Inflammatory macrophage (primary cell): ENCODE measurements at places on chromosomes 7 and 10.

GRCh38 chr7:132422502-132423111 is 153.7 kb downstream of the PLXNA4 start:
- DNase-seq = no peak

GRCh38 chr7:44401692-44402091 is 76.3 kb upstream of the CAMK2B start:
- DNase-seq = no peak

- no peak for DNase-seq
Measured at GRCh38 chr7:137578541-137578940, 235.0 kb upstream of the PTN start.

- peak; percentile 28 for DNase-seq
Measured at GRCh38 chr10:49512121-49512809, 26.7 kb downstream of the ERCC6 start.

GRCh38 chr7:151462306-151462779 is 22.4 kb upstream of the CRYGN start:
- DNase-seq = no peak

DNA sequence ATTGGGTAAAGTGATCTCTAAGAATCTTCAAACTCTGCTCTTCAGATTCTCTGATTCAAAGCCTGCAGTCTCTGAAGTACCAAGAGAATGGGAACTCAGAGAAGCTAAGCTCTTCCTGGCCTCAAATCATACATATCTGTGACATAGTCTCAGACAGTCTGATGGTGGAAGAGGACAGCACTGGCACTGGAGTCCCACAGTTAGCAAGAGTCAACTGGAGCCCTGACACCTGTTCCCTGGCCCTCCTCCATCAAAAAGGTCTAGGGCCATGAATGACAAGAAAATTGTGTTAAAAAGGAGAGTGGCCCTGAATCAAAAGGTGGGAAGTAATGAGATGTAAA is 37.7 kb downstream of the PRSS2 start:
- no peak for DNase-seq

DNA sequence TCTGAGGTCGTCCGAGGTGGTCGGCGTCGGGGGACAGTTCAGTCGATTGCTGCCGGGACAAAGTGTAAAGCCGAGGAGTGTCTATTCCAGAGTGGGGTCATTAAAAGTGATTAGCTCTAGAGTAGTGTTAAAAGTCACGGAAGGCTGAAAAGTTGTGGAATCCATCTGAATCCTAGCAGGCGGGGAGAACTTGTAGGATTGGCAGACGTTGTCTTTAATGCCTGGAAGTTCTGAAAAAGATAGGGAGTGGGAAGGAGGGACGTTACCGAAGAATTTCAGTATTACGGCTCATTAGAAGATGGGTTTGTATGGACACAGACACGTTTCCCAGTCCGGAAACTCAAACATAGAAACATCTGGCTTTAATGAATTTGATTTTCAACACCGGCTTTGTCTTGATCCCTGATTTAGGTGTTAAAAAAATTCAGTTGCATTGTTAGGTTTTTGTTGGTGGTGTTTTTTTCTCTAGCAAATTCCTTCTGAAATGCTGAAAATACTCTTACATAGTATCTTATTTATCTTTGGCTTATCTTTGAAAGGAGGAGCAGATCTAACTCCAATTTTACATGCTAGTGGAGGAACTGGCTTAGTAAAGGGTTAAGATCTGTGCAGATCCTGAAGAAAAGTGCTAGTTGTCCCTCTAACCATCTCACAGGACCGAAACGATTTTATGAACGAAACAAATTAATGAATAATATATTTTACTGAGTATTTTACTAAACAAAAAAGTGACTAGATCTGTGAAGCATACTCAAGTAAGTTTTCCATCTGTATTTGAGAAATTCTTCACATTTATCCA is 900 bp downstream of the MKLN1 start:
- peak; percentile 18 for DNase-seq

- no peak for DNase-seq
Measured at GRCh38 chr7:40716052-40716451, 581.2 kb downstream of the SUGCT start.

DNA sequence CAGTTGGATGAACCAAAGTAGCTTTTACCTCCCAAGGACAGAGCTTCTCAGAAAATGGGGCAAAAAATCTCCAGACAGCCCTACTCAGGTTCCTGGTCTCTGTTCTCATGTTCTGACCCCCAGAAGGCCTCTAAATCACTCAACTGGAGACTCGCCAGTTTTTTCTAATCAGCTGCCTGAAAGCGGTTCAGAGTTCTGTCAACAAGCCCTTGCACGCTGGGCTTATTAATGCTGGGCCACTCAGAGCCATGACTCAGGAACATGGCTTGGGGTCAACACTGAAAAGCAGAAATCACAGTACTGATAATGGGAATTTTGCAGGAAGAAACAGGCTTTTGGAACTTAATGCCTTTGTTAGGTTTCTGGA is 15.3 kb downstream of the ECHDC3 start:
- DNase-seq = no peak

- DNase-seq = peak; percentile 30
Measured at GRCh38 chr7:92641921-92642511, 51.8 kb upstream of the FAM133B start.

GRCh38 chr7:24428676-24429075 is 144.6 kb upstream of the PALS2 start:
- no peak for DNase-seq

DNA sequence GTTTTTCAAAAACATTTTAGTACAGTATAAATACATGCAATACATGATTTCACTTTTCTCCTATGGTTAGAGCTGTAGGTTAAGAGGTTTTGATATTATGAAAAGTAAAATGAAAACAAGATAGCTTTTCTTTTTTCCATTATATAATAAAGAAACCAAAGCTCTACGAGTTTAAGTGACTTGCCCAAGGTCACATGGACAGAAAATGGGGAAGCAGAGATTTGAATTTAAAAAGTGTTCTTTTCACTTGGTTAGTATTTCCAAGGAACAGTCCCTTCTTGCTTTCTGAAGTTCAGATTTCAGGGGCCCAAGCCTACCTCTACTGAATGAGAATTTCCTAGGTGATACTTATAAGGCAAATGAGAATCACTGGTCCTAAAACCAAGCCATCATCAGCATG is 13.2 kb upstream of the MAP3K8 start:
- DNase-seq = peak; percentile 30

- DNase-seq = no peak
Measured at GRCh38 chr7:48296966-48297365, 125.7 kb downstream of the ABCA13 start.

GRCh38 chr10:109886781-109887140 is 36.5 kb downstream of the XPNPEP1 start:
- DNase-seq = no peak

DNA sequence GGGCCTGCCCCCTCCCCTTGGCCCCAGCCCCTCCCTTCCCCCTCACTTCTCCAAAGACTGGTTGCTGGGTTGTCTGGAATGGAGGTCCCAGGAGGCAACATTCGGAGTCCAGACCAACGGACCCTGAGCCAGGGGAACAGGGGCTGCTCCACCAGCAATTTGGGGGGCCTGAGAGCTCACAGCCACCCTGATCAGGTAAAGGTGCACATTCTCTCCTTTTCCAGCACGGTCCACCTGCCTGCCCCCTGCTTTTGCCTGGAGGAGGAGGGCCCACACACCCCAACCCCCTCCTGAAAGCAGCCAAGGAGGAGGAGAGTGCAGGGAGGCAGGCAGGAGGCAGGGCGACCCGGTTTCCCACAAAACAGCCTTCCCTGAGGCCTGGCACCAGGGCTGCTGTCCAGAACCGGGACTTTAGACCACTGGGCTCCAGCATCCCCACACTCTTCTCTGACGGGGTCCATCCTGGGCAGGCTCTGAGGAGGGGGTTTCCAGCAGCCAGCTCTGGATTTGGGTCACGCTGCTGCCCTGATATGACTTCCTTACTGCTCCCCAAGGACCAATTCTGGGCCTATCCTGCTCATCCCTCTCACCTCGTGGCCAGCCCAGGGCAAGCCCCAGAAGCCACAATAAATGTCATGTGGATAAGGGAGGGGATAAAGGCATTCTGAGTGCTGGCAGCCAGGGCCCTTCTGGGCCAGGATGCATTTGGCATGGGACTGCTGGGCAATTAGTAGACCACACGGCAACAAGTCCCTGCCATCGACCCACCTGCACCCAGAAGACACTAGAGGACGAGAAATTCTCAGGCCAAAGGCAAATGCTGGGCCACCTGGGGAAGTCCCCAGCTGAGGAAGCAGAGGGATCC is 1.1 kb upstream of the CAMK2B start:
- no peak for DNase-seq
